Lower lobe of right lung (tissue), 2 donors: ENCODE measurements at places on chromosomes 2 and 18.

GRCh38 chr18:33159151-33159550 is 281.4 kb downstream of the CCDC178 start:
- DNase-seq = no peak

- DNase-seq = no peak
These were observed 41.2 kb downstream of the SLC9A2 start for GRCh38 chr2:102660574-102660973.

DNA sequence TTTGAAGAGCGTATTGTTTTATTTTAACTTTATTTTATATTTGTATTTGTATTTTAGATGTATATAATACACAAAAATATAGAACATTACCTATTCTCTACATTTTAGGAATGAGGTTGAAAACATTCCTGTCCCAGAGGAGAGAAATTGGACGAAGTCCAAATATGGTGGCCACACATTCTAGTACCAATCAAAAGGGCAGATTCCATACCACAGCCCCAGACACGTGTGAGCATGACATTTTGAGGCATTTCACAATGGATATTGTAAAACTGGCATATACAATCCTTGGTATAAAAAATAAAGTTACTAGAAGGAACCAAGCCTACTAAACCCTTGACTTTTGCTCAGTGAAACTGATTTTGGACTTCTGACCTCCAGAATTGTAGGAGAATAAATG is 50.6 kb downstream of the C2orf76 start:
- no peak for DNase-seq

- no peak for DNase-seq
These were observed 31.4 kb downstream of the RAB31 start for GRCh38 chr18:9739516-9739915.

DNA sequence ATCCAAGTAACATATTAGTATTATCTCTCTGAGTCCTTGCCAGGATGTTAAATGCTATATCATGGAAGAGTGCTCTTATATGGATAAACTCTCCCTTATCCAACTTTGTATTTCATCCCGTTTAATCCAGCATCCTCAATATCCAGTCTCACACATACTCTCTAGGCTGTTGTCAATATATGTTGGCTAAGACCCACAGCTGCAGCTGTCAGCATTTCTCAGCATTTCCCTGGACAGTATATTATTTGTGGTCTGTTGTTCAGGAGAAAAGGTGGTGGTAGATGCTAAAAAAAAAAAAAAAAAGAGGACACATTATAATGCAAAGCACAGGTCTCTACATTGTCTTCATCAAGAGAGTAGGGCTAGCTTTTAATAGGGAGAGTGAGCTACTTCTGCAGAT is 1368.0 kb upstream of the ZEB2 start:
- DNase-seq = no peak

DNA sequence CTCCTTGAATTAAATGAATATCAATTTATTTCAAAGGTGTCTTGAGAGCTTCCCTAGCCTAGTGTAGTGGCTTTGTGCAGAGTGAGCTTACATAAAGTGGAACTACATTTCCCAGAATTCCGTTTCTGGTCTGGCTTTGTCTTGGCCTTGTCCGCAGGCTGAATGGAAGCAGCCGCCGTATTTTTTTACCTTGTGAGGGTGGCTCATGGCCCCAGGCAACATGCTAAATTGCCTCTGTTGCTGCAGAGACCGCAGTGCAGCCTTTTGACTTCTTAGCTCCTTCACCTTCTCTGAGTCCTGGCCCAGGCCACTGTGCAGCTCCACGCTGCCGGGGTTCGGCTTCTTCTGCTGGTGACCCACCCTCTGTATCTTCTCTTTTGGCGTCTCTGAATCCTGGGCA is 114.8 kb upstream of the SLC38A11 start:
- DNase-seq = no peak

DNA sequence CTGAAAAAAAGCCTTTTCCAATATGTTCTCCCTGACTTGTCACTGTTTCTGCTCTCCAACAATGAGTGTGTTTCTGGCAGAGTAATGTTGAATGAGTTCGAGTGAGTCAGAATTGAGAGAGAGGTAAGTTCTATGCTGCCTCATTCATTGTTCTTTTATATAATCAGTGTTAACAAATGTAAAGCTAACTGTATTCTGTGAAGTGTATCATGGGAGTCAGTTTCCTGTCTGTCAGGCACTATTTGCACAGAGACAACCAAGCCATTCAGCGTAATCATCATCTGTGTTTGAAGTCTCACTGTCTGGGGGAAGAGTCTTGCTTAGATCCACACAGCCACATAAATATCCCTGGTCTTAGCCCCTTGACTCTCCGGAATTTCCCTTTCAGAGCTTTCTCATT is 22.0 kb upstream of the UPP2 start:
- DNase-seq = no peak

GRCh38 chr18:8261651-8262091 is 347.6 kb upstream of the RAB12 start:
- DNase-seq = no peak

- no peak for DNase-seq
These were observed 137.1 kb downstream of the VAPA start for GRCh38 chr18:10050956-10051355.

- no peak for DNase-seq
These were observed 74.5 kb downstream of the KCTD18 start for GRCh38 chr2:200435379-200435778.

GRCh38 chr18:34583895-34584294 is 126.2 kb upstream of the DTNA start:
- no peak for DNase-seq

DNA sequence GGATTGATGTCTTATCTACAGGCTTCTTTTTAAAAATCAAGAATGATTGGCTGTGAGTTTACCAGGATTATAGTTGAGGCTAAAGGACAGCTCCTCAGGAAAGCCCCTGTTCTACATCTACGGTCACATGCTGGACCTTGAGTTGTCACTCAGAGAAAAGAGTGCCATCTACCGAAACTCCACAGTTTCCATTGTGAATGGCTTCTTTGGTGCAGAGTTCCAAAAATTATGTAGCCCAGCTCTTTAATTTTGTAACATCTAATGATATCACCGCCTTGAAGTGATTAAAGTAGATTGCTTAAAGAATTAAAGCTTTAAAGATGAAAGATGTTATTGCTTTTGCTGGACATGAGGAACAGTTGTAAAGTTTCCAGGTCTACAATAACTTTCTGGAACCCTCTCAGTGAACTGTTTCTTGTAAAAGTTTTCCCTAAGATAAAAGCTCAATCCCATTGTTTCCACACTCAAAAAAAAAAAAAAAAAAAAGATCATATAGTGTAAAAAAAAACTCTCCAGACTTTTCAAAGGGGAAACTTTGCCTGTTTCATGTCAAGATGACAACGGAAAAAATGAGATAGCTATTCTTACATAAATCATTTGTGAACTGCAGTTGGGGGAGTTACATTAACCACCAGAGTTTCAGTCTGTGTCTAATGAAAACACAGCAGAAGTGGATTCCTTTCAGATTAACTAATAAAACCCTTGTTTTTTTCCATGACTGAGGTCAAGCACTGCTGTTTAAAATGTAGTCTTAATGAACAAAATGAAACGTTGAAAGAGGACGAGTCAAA is 4.3 kb downstream of the COL3A1 start:
- no peak for DNase-seq

DNA sequence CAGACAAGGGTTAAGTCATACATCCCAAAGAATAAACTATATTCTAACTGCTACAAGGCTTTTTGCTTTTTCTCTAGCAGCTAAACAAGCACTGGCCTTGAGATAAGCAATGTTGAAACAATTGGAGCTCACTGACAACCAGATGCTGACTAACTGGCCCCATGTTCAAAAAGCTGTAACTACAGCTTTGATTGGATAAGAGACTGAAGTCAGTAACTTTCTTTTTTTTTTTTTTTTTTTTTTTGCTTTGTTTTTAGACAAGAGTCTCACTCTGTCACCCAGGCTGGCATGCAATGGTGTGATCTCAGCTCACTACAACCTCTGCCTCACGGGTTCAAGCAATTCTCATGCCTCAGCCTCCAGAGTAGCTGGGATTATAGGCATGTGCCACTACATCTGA is 45.4 kb upstream of the TMEM163 start:
- no peak for DNase-seq

GRCh38 chr2:189465076-189465475 is 23.8 kb downstream of the WDR75 start:
- no peak for DNase-seq

GRCh38 chr18:50744253-50744652 is 75.6 kb downstream of the MRO start:
- no peak for DNase-seq

- no peak for DNase-seq
These were observed 761.9 kb downstream of the SATB2 start for GRCh38 chr2:198695879-198696278.

DNA sequence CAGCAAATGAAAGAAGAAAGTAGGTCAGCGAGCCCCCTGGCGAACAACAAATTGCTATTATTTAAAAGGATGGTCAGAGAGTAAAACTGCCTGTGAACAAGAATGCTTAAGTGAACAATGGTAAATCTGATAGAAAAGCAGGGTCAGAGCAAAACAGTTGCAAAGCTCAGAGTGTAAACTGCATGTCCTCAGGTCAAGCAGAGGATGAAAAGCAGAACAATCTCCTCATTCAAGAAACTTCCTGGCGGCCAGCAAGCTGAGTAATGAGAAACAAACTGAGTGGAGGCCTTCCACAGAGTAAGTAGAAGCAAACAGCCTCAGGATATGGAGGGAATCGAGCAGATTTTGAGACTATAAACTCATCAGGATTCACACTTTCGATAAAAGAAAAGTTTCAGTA is 117.9 kb downstream of the PPP1R1C start:
- DNase-seq = no peak

- DNase-seq = no peak
These were observed 77.3 kb upstream of the LAPTM4A start for GRCh38 chr2:20128506-20129330.

GRCh38 chr2:12501469-12502158 is 215.1 kb upstream of the TRIB2 start:
- peak; percentile 55 for DNase-seq

- DNase-seq = peak; percentile 53
These were observed 55.1 kb downstream of the TNS1 start for GRCh38 chr2:217947383-217948350.

- no peak for DNase-seq
These were observed 56.6 kb upstream of the AGPS start for GRCh38 chr2:177335917-177336450.

DNA sequence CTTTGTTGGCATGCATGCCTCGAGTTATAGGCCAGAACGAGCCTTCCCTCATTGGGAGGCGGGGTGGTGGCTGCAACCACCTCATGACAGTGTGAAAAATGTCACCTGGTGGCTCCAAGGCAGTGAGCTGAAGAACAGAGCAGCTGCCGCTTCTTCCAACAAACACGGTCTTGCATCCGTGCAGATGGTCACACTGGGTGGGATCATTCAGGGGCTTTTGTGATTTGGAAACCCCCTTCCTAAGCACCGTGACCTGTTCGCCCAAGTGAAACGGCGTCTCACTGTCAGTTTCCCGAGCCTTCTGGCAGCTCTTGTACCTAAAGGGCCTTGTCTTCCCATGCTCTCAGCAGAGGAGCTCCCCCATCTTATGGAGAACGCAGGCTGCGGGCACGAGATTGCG is 159.7 kb downstream of the NAPG start:
- DNase-seq = no peak

DNA sequence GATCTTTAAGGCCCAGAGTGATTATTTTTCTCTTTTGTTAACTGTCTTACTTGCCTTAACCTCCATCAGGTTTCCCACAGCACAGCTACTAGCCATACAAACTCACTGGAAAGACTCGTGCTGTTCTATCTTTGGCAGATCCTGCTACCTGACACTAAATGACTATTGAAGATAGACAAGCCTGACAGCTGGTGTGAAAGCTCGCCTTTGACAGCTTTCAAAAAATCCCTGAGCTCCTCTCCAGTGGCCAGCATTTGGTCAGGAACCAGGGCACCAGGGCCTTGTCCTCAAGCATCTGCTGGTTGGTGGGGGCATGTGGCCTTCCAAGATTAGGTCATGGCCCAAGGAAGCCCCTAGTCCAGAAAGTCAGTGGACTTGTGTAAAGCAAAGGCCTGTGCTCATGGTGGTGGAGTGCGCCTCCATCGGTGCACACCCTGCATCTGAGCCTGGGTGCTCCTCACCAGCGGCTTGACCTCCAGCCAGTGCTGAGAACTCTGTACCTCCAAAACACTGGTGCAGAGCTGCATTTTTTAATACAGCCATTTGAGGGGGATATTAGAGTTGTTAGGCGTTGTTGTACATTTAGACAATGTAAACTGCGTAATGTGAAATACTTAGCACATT is 158.5 kb downstream of the NCK2 start:
- DNase-seq = no peak

- DNase-seq = no peak
These were observed 168.7 kb upstream of the NCK2 start for GRCh38 chr2:105576050-105576439.

DNA sequence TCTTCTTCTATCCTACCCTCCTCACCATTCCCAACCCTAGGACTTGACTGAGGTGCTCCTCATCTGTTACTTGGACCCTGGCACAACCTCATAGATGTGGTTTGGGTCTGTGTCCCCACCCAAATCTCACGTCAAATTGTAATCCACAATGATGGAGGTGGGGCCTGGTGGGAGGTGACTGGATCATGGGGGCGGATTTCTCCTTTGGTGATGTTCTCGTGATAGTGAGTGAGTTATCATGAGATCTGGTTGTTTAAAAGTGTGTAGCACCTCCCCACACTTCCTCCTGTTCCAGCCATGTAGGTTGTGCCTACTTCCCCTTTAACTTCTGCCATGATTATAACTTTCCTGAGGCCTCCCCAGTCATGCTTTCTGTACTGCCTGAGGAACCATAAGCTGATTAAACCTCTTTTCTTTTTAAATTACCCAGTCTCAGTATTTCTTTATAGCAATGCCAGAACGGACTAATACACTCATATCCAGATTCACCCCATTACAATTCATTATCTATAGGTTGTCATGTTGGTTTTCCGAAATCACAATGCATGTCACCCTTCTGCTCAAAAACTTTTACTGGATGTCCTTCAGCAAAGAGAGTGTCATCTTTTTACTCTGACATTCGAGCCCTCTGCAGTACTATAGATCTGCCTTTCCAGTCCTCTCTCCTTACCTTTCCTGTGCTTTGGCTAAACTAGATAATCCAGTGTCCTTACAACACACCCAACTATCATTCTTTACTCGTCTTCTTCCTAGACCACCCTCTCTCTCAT is 45.7 kb downstream of the APOB start:
- no peak for DNase-seq

DNA sequence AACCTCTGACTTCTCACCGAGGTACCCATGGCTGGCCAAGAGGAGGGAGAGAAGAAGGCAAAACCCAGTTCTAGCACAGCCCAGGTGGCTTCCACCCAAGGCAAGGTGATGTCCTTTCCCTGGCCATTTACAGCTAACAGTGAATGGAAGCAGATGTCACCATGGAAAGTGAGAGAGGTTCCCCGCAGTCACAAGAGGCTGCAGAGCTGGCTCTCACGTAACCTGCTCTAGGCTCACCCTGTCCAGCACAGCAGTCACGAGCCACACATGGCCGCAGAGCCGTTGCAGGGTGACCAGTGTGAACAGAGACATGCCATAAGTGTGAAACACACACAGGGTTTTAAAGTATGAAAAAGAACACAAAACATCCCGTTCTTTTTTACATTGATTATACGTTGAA is 169.4 kb downstream of the TNS1 start:
- DNase-seq = peak; percentile 38
